ENCODE measurements at places on chromosomes 5 and 9.
A peak's percentile ranks its signal among the peaks of the same experiment; 100 is the strongest.

DNA sequence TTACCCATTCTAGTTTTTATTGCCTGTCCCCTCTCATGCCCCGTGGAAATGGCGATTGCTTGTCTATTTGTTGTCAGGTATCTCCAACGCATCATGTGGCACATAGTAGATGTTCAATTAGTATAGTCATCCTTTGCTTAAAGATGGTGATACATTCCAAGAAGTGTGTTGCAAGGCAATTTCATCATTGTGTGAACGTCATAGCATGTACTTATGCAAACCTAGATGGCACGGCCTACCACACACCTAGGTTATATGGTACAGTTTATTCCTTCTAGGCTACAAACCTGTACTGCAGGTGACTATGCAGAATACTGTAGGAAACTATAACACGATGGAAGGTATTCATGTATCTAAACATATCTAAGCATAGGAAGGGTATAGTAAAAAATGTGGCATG lies 163.9 kb upstream of the DAPK1 start:
- no peak for DNase-seq
- H3K36me3 ChIP-seq: no peaks in the 10 kb centered on the region
- no peak overlapping the region for H3K4me3 ChIP-seq

- no peak overlapping the region for H3K27ac ChIP-seq
- DNase-seq: no peak
- no peaks in the 10 kb centered on the region for H3K27me3 ChIP-seq
- no peaks in the 10 kb centered on the region for H3K36me3 ChIP-seq
Observed at GRCh38 chr5:78972654-78973428, 12.3 kb downstream of the ARSB start.

DNA sequence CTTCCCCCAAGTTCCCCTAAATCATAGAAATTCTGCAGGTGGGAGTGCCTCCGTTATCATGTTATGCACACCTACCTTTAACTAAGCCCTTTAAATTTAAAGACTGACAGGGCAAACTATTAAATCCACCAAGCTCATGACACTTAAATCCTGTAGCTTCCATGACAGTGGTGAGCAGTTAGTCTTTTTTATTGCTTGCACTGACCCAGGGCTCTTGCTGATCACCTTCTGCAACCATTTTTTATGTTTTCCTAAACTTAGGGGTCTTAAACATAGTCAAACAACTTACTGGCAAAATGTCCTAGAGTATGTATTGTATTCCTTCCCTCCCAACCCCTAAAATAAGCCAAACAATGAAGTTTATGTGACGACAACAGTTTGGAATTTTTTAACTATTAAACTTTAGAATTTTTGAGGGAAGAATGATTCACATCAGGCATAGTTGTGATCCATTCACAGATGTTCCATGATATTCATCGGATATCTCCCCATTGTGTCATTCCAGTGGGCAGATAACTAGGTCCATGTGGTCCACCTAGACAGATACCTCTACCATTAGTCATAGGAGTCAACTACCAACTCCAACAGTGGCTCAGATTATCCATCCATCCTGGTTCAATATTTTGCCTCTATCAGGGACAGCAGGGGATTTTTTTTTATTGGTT lies 283.1 kb downstream of the ADAMTS6 start:
- no peaks in the 10 kb centered on the region for H3K27me3 ChIP-seq
- H3K4me1 ChIP-seq: no peaks in the 10 kb centered on the region
- no peak for DNase-seq
- no peak overlapping the region for H3K27ac ChIP-seq
- H3K4me3 ChIP-seq: no peak overlapping the region

DNA sequence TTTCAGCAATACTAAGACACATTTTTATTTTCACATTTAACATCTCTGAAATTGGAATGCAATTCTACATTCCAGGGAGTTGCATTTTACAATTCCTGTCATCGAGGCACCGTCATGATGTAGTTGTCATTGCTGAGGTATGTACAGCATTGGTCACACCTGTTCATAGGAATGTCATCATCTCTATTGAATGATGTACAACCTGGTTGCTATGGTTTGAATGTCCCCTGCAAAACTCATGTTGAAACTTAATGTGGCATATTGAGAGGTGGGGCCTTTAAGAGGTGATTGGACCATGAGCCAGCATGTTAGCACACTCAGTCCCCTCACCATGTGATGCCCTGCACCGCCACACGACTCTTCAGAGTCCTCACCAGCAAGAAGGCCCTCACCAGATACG lies 103.1 kb downstream of the CEMIP2 start:
- no peak overlapping the region for H3K4me3 ChIP-seq
- no peak overlapping the region for H3K27ac ChIP-seq
- no peaks in the 10 kb centered on the region for H3K36me3 ChIP-seq
- no peak for DNase-seq

DNA sequence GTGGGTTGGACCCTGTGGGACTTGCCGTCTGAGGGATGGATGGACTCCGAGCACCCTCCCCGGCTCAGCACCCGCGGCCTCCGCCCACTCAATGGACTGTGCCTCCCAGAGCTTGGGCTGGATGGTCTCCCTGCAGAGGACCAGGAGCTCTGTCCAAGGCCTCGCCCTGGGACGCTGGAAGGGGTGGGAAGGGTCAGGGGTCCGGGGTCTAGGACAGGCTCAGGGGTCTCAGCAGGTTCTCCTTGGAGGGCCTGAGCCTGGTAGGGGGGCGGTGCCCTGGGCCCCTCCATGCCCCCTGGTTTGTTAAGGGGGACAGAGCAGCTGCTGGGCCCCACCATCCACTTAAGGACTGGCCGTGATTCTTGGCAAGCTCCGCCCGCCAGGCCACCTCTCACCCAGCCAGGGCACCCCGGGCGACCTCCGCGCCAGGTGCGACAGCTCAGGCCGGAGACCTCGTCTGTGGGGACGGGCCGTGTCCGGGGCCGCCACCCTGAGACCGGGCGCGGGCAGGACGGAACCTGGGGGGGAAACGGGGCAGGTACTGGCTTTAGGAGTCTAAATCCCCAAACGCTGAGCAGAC lies 29.2 kb downstream of the EXOC3 start:
- H3K27me3 ChIP-seq: peaks cover 33% of the 10 kb centered on the region
- peak overlapping the region; percentile 78 for H3K27ac ChIP-seq
- H3K4me1 ChIP-seq: peaks cover 40% of the 10 kb centered on the region
- peak overlapping the region; percentile 82 for H3K4me3 ChIP-seq
- no peak for DNase-seq

DNA sequence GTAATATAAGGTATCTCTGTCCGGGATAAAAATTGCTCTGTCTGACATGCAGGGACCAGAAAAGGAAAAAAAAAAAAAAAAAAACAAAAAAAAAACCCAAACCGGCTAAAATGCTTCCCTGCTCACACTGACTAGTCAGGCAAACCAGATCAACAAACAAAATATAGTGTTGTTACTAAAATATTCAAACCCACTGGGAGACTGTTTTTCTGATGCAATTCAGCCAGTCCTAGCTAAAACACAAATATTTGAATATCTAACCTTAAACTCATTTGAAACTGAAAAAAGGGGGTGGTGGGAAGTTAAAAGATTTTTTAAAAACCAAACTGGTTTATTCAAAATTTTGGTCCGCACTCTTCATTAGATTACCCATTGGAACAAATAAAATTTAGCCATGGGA lies 61.0 kb downstream of the APBA1 start:
- H3K36me3 ChIP-seq: no peaks in the 10 kb centered on the region
- no peaks in the 10 kb centered on the region for H3K27me3 ChIP-seq
- no peaks in the 10 kb centered on the region for H3K4me1 ChIP-seq
- DNase-seq: no peak

- peaks cover 14% of the 10 kb centered on the region for H3K27me3 ChIP-seq
- H3K36me3 ChIP-seq: no peaks in the 10 kb centered on the region
- H3K27ac ChIP-seq: no peak overlapping the region
Observed at GRCh38 chr5:144203750-144204596, 33.3 kb downstream of the KCTD16 start.

DNA sequence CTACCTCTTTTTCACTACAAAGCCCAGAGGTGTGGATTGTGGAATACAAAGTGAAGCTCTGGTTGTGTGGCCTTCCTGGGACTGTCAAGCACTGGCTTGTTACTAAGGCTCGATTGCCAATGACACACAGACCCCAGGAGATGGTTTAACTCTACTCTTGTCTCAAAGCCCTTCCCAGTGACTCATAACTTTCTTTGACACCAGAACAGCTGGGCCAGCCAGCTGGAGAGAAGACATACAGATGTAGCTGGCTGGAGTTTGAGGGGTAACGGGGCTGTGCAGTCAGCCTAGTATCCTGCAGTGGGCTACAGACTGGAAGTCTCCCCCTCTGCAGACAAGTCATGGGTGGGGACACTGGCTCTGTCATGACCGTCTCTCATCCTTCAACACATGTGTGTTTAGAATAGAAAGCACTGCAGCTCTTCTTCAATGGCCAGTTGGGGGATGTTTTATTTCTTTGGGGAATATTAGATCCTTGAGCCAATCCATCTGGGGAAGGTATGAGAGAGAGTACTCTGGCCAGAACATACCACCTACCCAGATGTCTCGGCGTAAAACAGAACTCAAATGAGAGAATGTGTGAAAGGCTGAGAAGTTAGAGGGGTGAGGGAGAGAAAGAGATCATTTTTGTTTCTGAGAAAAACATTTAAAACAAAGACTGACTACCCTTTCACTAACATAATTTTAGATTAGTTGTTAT lies 53.3 kb downstream of the SEMA6A start:
- DNase-seq: no peak
- H3K27ac ChIP-seq: no peak overlapping the region
- no peak overlapping the region for H3K4me3 ChIP-seq
- H3K4me1 ChIP-seq: no peaks in the 10 kb centered on the region

DNA sequence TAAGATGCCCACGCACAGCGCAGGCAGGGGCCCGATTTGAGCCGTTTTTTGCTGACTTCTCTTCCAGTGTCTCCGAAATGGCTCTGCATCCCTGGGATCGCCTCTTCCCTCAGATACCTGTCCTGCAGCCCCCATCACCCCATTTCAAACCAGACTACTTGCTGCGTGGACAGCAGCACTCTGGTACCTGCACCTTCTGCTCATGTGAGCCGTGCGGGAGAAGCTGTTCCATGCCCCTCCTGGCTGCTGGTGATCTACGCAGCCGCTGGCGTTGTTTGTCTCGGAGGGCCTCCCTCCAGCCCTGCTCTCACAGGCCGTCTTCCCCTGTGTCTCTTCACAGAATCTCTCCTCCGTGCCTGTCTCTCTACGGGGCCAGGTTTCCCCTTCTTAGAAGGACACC lies 13.4 kb downstream of the CEP72 start:
- H3K4me1 ChIP-seq: no peaks in the 10 kb centered on the region
- H3K36me3 ChIP-seq: peaks cover 4% of the 10 kb centered on the region
- DNase-seq: no peak
- no peak overlapping the region for H3K4me3 ChIP-seq
- H3K27me3 ChIP-seq: no peaks in the 10 kb centered on the region
- H3K27ac ChIP-seq: no peak overlapping the region

GRCh38 chr5:130243641-130244040 lies 339.4 kb downstream of the CHSY3 start:
- DNase-seq: no peak
- no peaks in the 10 kb centered on the region for H3K27me3 ChIP-seq
- no peaks in the 10 kb centered on the region for H3K36me3 ChIP-seq

- no peaks in the 10 kb centered on the region for H3K4me1 ChIP-seq
- H3K36me3 ChIP-seq: no peaks in the 10 kb centered on the region
Observed at GRCh38 chr5:161975350-161975749, 92.2 kb upstream of the GABRG2 start.

- H3K4me3 ChIP-seq: no peak overlapping the region
- no peak for DNase-seq
- H3K4me1 ChIP-seq: no peaks in the 10 kb centered on the region
- H3K27ac ChIP-seq: no peak overlapping the region
- peaks cover 4% of the 10 kb centered on the region for H3K27me3 ChIP-seq
Observed at GRCh38 chr5:72746736-72747135, 69.7 kb upstream of the TNPO1 start.

DNA sequence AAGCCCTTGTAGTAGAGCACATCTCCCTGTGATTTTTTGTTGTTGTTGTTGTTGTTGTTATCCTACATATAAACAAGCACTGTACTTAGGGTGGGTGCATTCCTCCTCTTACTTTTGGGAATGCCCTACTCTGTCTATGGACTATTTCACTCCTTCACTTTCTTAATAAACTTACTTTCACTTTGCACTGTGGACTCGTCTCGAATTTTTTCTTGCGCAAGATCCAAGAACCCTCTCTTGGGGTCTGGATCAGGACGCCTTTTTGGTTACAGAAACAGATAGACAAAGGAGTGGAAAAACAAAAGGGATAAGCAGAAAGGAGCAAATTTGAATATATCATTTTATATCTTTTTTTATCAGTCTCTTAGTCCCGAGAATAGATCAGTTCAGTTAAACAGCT lies 14.4 kb upstream of the PAIP1 start:
- no peak overlapping the region for H3K27ac ChIP-seq
- H3K36me3 ChIP-seq: peaks cover 4% of the 10 kb centered on the region
- no peaks in the 10 kb centered on the region for H3K4me1 ChIP-seq
- H3K27me3 ChIP-seq: no peaks in the 10 kb centered on the region
- H3K4me3 ChIP-seq: no peak overlapping the region
- no peak for DNase-seq

- no peak for DNase-seq
- no peaks in the 10 kb centered on the region for H3K4me1 ChIP-seq
- no peak overlapping the region for H3K4me3 ChIP-seq
- H3K27ac ChIP-seq: no peak overlapping the region
Observed at GRCh38 chr5:55591686-55592085, 56.9 kb upstream of the PLPP1 start.

DNA sequence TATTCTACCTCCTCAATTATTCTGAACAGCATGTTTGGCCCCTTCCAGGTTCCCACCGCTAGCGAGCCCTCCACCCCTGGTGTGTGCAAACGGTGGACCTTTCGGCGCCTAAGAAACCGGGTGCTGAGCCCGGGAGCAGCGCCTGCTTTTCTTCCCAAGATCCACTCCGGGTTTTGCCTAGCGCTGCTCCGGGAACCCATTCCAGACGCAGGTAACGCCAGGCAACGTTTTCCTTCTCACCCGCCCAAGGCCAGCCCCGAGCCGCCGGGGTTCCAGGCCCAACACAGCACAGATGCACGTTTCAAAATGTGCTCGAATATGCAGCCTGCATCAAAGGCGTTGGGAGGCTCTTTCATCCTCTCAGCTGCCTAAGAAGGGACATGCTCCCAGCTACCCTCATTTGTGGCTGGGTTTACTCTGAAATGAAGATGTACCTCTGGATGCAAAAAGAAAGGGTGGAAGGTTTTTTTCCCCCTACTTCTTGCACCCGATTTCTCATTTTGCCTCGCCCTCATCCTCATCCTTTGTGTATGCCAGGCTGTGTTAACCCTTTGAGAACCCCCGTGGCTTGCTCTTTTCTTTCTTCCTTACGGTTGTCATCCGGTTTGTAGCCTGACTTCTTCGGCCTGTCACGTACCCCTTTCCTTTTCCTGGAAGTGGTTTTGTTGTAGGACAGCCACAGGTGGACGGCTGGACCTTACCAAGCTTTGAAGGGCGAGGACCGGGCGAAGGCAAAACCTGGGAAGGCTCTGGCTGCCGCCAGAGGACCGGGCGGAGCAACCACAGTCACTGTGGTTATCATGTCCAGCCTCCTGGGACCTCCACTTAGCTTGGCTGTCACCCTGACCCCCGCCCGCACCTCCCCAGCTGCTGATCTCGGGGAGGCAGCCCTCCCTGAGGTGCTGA lies 226.9 kb downstream of the SMARCA2 start:
- no peaks in the 10 kb centered on the region for H3K36me3 ChIP-seq
- peaks cover 18% of the 10 kb centered on the region for H3K4me1 ChIP-seq
- H3K4me3 ChIP-seq: peak overlapping the region; percentile 79
- peak overlapping the region; percentile 16 for H3K27ac ChIP-seq

GRCh38 chr5:78424665-78425064 lies 64.2 kb downstream of the SCAMP1 start:
- H3K27me3 ChIP-seq: no peaks in the 10 kb centered on the region
- H3K4me3 ChIP-seq: no peak overlapping the region
- no peak for DNase-seq
- H3K27ac ChIP-seq: no peak overlapping the region
- no peaks in the 10 kb centered on the region for H3K4me1 ChIP-seq
